Effector memory CD8-positive, alpha-beta T cell (primary cell): ENCODE measurements at places on chromosomes 1 and 21.

DNA sequence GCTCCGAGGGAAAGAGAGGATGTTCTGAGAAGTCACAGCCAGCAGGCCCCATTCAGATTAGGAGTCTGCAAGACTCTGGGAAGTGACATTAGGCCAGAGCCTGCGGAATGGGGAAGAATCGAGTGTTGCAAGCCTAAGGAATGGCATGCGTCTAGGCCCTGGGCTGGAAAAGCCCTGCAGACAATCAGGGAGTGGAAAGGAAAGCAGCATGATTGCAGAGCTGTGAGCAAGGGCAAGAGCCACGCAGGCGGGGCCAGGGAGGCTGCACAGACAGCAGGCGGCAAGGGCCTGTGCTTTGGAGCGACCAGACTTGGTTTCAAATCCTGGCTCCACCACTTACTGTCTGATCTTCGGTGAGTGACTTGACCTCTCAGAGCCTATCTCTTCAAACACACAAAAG is 118.2 kb downstream of the RRAGC start:
- no peak for DNase-seq

DNA sequence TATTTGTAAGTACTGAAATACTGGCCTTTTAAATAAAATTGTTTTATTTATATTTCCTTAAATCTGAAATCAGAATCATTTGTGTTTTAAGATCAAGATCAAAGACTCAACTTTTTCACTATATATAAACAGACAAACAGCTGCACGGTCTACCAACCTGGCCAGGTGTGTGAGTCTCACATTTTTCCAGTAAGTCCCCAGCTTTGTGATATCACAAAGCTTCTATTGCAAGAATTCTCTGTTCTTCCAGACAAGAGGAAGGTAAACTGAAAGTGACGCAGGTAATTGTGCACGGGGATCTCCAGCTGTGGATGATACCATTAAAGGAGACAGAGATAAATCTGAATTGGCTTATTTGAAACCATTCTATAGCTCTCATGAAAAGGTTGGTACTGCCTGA is 41.2 kb upstream of the CYP2J2 start:
- DNase-seq, result no peak

DNA sequence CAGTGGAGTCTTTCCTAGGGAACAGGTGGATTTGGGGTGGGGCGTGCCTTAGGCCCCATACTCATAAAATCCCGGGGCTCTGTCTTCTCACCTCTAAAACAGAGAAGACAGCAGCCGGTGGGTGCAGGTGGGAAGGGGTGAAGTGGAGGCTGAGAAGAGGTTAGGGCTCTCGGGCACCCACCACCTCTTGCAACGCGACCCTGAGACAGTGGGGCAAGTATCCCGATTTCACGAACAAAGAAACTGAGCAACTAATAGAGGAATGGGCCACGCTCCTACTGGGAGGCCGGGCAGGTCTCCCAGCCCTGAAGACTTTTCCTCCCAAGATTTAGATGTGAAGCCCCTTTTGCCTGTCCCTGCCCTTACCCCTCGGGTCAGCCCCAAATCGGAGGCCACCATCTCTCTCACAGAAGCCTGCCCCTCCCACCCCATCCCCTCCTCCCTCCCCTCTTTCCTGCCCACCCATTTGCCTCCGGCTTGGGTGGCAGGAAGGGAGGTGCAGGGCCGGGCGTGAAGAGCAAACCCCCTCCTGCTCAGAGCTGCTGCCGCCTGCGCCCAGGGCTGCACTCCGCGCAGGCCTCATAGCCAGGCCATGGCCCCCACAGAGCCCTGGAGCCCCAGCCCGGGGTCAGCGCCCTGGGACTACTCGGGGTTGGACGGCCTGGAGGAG is at the start of gene GPR25:
TSS of gene GPR25 (plus strand) at position 536 of the 670 bp plus-strand sequence. CDS start at position 593, 57 bp downstream.
- no peak for DNase-seq

GRCh38 chr1:5933676-5934057 is 58.6 kb downstream of the NPHP4 start:
- DNase-seq, result no peak

- no peak for DNase-seq
Observed at GRCh38 chr21:25983745-25984144, 186.8 kb downstream of the APP start.

- DNase-seq, result no peak
Observed at GRCh38 chr1:82399093-82399492, 598.4 kb downstream of the ADGRL2 start.

- no peak for DNase-seq
Observed at GRCh38 chr1:226403201-226404034, 4.5 kb downstream of the PARP1 start.

- DNase-seq, result no peak
Observed at GRCh38 chr1:25985171-25985570, 12.7 kb downstream of the PAFAH2 start.

GRCh38 chr1:28437924-28438699 is 67.7 kb upstream of the RCC1 start:
- no peak for DNase-seq

DNA sequence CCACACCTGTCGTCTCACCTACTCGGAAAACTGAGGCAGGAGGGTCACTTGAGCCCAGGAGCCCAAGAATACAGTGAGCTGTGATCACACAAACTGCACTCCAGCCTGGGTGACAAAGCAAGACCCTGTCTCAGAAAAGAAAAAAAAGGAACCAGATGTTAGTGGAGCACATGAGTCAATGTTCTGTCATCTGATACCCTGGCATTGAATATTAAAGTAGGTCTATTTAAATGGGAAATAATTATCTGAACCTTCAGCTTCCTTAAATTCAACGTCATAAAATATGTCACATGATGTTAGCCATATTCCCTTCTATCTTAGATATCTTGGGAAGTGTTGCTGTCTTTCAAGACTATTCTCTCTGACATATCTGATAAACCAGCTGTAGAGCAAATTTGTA is 47.3 kb downstream of the NCAM2 start:
- DNase-seq, result no peak

GRCh38 chr1:54814126-54814498 is 13.0 kb upstream of the TTC22 start:
- DNase-seq, result no peak

DNA sequence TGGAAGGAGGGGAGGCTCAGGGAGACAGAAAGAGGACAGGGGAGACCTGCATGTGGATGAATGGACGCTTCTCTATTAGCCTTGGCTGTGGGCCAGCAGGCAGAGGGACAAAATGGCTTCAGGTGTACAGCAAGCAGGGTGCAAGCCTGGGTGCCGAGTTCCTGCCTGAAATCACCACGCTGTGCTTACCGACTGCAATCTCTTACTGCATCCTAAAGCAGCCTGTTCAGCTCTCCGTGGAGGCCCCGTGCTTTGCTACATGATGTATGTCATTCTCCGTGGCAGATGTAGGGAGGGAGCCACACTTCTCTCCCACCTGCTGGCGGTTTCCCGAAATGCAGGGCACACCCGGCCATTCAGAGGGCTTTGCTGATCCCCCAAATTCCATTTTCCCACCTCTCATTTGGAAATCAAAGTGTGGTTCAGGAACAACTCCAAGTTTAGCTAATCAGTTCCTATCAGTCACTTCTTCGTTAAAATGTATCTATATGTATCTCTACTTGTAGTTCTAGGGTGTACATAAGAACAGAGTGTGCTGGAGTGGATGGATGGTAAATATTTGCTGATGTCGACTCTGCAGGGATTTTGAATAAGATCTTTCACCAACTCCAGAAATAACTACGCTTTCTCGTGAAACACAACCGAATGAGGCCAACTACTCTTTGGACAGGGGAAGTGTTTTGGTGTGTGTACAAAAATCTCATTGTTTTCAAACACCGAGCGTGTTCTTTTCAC is 122.3 kb upstream of the BACE2 start:
- no peak for DNase-seq

GRCh38 chr1:182092336-182092735 is 30.8 kb upstream of the ZNF648 start:
- DNase-seq, result no peak

DNA sequence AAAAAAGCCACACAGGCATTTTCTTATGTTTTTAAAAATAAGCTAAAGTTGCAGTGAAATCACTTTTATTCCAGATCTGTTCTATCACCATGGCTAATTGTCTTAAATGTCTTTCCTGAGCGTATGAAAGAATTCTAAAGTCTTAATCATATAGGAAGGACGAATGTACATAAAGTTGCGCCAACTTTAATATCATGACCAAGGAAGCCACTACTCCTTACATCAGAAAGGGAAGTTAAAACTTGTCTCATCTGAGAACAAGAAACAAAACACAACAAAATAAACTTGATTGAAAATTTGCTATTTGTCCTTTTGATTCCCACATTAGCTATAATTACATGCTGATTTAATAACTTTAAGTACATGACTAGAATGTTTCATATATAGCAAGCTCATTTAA is 26.5 kb downstream of the CNIH4 start:
- DNase-seq, result no peak

DNA sequence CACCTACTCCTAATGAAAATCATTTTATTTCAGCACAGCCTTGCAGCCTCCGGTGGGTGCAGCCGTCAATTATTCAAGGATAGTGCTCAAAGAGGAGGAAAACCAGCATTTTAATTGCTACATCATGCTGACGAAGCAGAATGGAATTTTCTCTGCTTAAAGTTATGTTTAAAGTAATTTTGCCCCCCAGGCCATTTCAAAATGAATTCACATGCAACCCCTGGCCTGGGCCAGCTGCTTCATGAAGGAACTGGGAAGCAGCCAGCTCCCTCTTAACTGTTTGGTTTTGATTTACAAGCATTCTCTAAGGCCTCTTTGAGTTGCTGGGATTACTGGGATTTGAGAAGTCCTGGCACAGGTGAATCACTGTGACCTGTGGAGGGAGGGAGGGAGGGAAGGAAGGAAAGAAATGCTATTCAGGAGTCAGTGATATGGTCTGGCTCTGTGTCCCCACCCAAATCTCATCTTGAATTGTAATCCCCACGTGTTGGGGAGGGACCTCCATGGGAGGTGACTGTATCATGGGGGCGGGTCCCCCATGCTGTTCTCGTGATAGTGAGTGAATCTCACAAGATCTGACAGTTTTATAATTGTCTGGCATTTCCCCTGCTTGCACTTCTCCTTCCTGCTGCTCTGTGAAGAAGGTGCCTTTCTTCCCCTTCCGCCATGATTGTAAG is 66.0 kb downstream of the PGBD5 start:
- DNase-seq, result no peak

DNA sequence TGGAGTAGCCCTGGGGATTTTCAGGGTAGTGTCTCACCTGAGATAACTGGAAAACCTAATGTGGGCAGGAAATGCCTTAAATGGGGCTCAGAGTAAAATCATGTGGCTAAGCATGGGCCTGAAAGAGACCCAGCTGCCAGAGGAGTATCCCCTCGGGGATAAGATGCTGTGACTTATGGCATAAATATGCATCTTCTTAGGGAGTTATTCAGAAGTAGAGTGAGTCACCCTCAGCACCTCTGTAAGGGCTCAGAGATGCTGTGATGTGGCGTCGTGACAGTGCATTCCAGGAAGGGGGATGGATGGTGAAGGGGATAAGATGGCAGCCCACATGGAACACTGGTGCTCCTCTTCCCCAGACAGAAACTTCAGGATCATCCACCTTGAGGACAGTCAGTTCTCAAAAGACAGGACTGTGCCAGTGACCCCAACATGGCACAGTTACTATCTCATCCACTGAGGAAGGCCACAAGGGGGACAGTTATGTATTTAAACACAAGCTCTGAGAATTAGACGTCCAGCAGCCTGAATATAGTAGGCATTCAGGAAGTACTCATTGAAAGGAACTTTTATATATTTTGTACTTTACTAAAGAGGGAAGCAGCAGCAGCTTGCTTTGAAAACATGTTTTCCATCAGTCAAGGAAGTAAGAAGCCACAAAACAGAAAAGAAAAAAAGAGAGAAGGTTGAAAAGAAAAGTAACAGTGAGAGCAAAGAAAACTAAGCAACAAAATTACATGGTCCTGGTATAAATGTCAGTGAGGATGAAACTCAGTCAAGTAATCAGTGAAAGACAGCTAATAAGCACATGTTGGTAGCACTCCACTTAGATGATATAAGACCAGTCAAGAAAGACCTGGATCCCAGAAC is 8.3 kb downstream of the IL24 start:
- DNase-seq, result no peak

GRCh38 chr1:11943619-11944018 is 9.1 kb downstream of the PLOD1 start:
- DNase-seq, result no peak

GRCh38 chr1:69409731-69410456 is 157.8 kb upstream of the LRRC7 start:
- DNase-seq, result no peak

DNA sequence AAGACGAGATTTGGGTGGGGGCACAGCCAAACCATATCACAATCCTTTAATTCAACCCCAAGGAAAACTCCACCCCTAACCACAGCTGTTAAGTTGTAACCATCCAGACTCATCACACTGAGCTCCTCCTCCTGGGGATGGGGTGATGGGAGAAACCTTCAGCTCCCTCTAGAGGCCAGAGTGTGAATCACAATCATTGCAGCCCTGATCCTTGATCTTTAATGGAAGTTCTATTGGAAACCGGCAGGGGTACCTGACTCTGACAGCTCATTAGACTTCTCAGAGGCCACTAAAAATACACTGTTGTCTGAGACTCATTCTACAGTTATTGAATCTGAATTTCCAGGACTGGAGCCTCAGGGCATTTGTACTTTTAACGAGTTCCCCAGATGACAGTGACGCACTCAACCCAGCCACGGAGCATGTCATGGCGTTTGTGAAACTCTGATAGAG is 127.2 kb downstream of the IGSF21 start:
- DNase-seq, result no peak

GRCh38 chr21:38392661-38393060 is 105.6 kb downstream of the ERG start:
- no peak for DNase-seq

DNA sequence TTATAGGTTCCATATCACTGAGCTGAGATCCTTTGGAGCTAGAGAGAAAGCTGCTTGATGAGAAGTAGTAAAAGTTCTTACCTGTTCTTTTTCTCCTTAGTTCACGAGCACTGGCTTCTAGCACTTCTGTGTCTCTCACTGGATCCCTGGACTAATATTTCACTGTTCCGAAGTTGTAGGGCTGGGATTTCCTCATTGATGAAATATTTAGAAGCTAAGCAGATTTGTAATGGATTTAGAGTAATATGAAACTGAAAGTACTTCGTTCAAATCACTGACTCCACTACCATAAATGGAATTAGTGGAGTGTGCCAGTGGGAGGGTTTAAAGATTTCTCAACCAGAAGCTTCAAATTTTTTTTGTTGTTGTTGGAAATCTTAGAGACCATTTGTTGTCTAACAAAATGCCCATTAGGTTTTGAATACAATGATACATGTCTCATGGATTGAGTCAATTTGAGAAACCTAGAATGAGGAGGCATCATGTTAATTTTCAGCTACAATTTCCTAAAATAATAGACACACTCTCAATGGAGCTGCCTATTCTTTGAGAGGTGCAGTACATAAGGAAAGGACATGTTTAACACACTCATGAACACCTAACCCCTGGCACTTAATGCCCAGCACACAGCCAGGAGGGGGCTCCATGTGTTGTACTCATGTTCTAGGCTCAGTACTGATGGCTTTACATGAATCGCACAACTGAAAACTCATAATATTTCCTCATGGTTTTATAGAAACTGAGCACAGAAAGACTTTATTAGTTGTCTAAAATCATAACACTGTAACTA is at the start of gene GBP1:
TSS of gene GBP1 (minus strand) at position 130 of the 790 bp plus-strand sequence. CDS start 1,974 bp downstream, outside the sequence.
- no peak for DNase-seq

GRCh38 chr1:167905671-167906070 is 8.3 kb downstream of the ADCY10 start:
- no peak for DNase-seq
